ENCODE measurements at places on chromosomes 3 and 15. TPM values are rescaled to one million over a fixed set of nuclear protein-coding genes. Genes with fewer than 3 reads are reported as not detected.

DNA sequence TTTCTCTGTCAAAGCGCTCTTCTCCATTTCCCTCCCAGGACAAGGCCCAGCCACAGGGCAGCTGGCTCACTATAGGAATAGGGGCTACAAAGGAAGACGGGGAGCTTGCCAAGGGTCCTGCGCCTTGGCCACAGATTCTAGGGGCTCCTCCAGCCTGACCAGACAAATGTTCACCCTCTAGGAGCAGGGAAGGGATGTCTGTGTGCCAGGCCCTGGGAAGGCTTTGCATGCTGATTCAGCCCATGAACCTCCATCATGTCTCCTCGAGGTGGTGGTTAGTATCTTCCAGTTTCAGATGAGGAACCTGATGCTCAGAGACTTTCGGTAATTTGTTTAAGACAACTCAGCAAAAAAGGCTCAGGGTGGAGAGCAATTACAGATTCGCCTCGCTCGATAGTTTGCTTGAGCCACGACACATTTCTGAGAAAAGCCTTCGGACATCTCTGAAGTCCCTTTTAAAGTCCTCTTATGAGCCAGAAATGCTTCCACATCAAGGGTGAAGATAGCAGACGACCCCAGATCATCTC is 110.0 kb downstream of the XXYLT1 start:
- H3K36me3 ChIP-seq = no peaks in the 10 kb centered on the region
- H3K27me3 ChIP-seq = no peaks in the 10 kb centered on the region
- peaks cover 3% of the 10 kb centered on the region for H3K4me1 ChIP-seq
- H3K4me3 ChIP-seq = no peak overlapping the region
- peak overlapping the region; percentile 26 for H3K27ac ChIP-seq
- no peak for DNase-seq

- DNase-seq = no peak
- H3K4me1 ChIP-seq = no peaks in the 10 kb centered on the region
- no peaks in the 10 kb centered on the region for H3K27me3 ChIP-seq
- no peaks in the 10 kb centered on the region for H3K36me3 ChIP-seq
Measured at GRCh38 chr3:100006570-100007271, 107.6 kb downstream of the FILIP1L start.

DNA sequence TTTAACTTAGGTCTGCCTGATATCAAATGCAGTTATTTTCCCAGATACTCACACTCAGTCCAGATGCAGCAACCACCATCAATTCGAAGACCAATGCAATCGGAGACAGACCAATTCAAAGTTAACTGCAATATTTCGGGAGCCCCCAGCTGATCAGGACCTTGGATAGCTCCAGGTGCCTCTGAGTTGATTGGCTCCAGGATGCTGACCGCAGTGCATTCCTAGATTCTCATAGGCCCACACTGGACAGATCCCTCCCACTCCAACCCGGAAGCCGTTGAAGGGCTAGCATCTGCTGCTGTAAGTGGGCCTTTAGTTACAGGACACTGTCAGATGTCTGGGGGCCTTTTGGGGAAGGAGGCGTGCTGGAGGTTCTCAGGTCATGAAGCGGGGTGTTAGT is 89.5 kb upstream of the ATP2B2 start:
- no peaks in the 10 kb centered on the region for H3K4me1 ChIP-seq
- no peaks in the 10 kb centered on the region for H3K27me3 ChIP-seq
- no peak overlapping the region for H3K4me3 ChIP-seq
- no peaks in the 10 kb centered on the region for H3K36me3 ChIP-seq
- no peak for DNase-seq

DNA sequence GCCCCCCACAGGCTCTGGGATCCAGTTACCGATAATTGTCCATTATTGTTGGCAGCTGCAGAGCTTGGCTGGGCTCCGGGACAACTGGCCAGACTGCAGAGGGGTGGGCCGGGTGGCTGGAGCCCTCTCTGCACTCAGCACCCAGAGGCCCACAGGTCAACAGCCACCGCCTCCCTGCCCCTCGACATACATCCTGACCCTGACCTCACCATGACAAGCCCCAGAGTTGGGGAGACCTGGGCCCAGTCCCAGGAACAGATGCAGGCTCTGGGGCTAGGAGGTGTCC is 22.4 kb downstream of the PTH1R start:
- H3K4me1 ChIP-seq = peaks cover 21% of the 10 kb centered on the region
- H3K36me3 ChIP-seq = no peaks in the 10 kb centered on the region
- H3K27ac ChIP-seq = no peak overlapping the region
- H3K27me3 ChIP-seq = no peaks in the 10 kb centered on the region
- DNase-seq = no peak

GRCh38 chr3:171978390-171978789 is 61.0 kb upstream of the FNDC3B start:
- no peak for DNase-seq
- H3K27me3 ChIP-seq = no peaks in the 10 kb centered on the region
- H3K4me1 ChIP-seq = no peaks in the 10 kb centered on the region
- no peak overlapping the region for H3K27ac ChIP-seq
- H3K36me3 ChIP-seq = no peaks in the 10 kb centered on the region

- no peak for DNase-seq
- no peak overlapping the region for H3K4me3 ChIP-seq
- no peaks in the 10 kb centered on the region for H3K36me3 ChIP-seq
- H3K27me3 ChIP-seq = no peaks in the 10 kb centered on the region
- H3K27ac ChIP-seq = no peak overlapping the region
Measured at GRCh38 chr15:100264994-100265640, 76.7 kb downstream of the ADAMTS17 start.

DNA sequence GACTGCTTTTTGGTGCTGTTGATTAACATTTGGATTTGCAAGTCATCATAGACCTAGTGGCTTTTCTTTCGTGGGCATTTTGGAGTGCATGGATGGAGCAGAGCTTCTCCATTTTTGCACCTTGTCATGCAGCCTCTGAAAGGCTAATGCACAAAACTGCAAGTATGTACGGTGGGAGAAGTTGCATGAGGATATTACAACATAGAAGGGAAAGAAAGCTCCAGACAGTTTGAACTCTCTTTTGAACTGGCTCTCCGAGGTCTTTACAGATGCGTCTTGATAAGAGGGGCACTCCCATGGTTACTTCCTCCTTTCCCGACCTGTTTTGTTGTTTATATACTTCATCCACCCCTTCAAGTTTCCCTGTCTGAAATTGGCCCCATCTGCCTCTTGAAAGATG is 147.1 kb upstream of the GBE1 start:
- H3K36me3 ChIP-seq = no peaks in the 10 kb centered on the region
- H3K27ac ChIP-seq = no peak overlapping the region
- DNase-seq = no peak
- H3K4me3 ChIP-seq = no peak overlapping the region
- no peaks in the 10 kb centered on the region for H3K27me3 ChIP-seq

DNA sequence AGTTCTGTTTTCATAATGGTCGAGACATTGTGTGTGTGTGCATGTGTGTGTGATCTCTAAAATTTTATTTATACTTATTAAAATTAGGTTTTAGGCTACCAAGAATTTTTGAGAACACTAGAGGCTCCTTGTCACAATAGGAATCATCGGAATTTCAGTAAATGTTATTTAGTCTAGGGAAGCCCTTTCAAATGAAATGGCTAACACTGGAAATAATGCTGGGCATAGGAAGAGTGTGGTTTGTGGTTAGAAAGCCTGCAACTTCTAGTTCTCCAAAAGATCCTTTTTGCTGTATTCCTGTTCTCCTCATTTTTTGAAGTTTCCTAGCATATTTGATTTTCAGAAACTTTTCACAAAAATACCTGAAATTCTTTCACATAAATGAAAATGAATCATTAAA is 92.5 kb upstream of the MBNL1 start:
- no peak overlapping the region for H3K4me3 ChIP-seq
- H3K27ac ChIP-seq = no peak overlapping the region

DNA sequence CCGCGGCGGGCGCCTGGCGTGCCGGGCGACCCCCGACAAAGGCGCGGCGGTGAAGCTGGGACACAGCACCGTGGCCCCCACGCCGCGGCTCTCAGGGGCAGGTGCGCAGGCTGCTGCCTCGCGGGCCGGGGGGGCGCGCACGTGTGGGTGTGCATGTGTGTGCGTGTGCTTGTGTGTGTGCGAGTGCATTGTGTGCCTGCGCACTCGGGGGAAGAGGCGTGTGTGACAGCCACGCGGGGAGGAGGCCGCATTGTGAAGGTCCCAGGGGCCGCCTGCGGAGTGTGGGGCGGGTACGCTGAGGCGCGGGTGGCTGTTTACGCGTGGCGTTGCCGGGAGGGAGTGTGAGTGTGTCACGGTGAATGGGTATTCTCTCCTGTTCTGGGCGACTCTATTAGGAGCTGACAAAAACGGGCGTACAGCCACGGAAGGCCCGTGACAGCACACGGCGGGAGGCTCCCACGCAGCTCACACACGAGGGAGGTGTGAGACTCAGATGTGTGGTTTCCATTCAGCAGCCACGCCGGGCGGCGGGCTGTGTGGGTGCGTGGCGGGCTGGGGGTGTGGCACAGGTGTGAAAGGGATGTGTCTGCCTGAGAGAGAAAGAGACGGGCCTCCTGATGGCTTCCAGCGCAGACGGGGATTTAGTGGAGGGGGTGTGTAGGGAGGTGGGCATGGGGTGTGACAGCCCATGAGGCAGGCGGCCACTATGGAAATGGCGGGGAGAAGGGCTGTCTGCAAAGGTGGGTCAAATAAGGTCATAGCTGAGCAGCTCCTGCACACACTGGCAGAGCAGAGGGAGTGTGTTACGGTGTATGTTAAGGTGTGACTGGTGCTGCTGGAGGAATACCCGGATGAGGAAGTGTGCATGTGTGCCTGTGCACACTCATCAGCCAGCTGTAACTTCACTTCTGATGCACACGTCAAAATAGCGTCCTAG is 750 bp downstream of the PODXL2 start:
- H3K27ac ChIP-seq = no peak overlapping the region
- peaks cover 8% of the 10 kb centered on the region for H3K4me1 ChIP-seq
- H3K27me3 ChIP-seq = no peaks in the 10 kb centered on the region
- peak overlapping the region; percentile 67 for H3K4me3 ChIP-seq
- H3K36me3 ChIP-seq = no peaks in the 10 kb centered on the region
- no peak for DNase-seq

GRCh38 chr3:44870375-44871061 is 3.9 kb upstream of the TGM4 start:
- no peaks in the 10 kb centered on the region for H3K4me1 ChIP-seq
- no peaks in the 10 kb centered on the region for H3K27me3 ChIP-seq
- H3K4me3 ChIP-seq = no peak overlapping the region
- no peak for DNase-seq
- H3K36me3 ChIP-seq = no peaks in the 10 kb centered on the region

DNA sequence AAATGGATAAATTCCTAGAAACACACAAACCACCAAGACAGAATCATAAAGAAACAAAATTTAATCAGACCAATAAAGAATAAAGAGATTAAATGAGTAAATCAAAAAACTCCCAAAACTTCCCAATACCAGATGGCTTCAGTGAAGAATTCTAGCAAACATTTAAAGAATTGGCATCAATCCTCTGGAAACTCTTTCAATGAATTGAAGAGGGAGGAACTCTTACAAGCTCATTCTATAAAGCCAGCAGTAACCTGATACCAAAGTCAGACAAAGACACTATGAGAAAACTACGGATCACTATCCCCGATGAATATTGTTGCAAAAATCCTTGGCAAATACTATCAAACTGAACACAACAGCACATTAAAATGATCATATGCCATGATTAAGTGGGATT is 81.9 kb upstream of the SLCO2A1 start:
- no peak for DNase-seq
- no peaks in the 10 kb centered on the region for H3K36me3 ChIP-seq
- no peaks in the 10 kb centered on the region for H3K27me3 ChIP-seq
- no peaks in the 10 kb centered on the region for H3K4me1 ChIP-seq

- H3K27me3 ChIP-seq = no peaks in the 10 kb centered on the region
- H3K4me1 ChIP-seq = no peaks in the 10 kb centered on the region
- no peak for DNase-seq
- no peak overlapping the region for H3K4me3 ChIP-seq
- H3K36me3 ChIP-seq = no peaks in the 10 kb centered on the region
- H3K27ac ChIP-seq = peak overlapping the region; percentile 20
Measured at GRCh38 chr3:188202358-188203138, 48.6 kb downstream of the LPP start.

DNA sequence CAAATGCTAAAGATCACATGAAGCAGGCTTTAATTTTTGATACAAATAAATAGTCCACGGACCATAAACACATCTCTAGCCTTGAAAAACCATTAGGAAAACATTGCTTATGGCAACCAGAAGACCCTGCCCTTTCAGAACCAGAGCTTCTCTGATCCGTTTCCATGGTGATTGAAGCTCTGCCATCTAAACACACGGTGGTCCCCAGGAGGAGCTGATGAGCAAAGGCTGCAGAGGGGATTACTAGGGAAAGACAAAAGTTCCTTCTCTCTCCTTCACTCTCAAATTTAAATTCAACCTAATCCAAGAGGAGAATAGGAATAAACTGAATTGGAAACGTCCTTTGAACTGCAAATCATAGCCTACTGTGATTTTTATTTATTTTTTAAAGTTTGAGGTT is 122.0 kb upstream of the ATP10A start:
- no peak for DNase-seq
- no peaks in the 10 kb centered on the region for H3K36me3 ChIP-seq
- H3K27ac ChIP-seq = no peak overlapping the region
- H3K27me3 ChIP-seq = no peaks in the 10 kb centered on the region

DNA sequence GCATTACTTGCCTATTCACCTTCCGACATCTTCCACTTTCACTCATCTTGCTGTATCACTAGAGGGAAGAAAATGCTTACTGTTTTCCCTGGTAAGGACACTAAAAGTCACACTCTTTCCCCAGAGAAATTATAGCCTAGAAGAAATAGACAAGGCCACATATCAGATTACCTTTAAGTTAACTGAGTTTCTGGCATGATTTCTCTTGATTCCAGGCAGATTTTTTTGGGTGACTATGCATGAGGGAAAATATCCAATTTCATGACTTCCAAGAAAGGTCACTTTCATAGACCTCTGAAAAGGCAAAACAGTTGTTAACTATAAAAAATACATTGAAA is 30.3 kb downstream of the TCF12 start:
- no peak for DNase-seq
- H3K27me3 ChIP-seq = no peaks in the 10 kb centered on the region
- peaks cover 6% of the 10 kb centered on the region for H3K36me3 ChIP-seq
- peaks cover 4% of the 10 kb centered on the region for H3K4me1 ChIP-seq
- peak overlapping the region; percentile 8 for H3K27ac ChIP-seq

- no peak for DNase-seq
- no peak overlapping the region for H3K27ac ChIP-seq
- no peak overlapping the region for H3K4me3 ChIP-seq
Measured at GRCh38 chr15:75887178-75887577, 16.5 kb upstream of the FBXO22 start.

The CCR8 gene
- total RNA-seq = not detected

The EPHB1 gene
- total RNA-seq = 0.53 TPM

The CD47 gene
- 24.5 TPM for total RNA-seq

The DAPK2 gene
- total RNA-seq = 2.4 TPM

The KBTBD13 gene
- 0.21 TPM for total RNA-seq

The IL16 gene
- total RNA-seq = 8.5 TPM

The USP19 gene
- 37.8 TPM for total RNA-seq

The KBTBD12 gene
- 3.5 TPM for total RNA-seq

The LRRC31 gene
- not detected for total RNA-seq

The PPP1R14D gene
- not detected for total RNA-seq

The EPHB3 gene
- 1.2 TPM for total RNA-seq

The COPS2 gene
- 56.0 TPM for total RNA-seq

The ABHD17C gene
- total RNA-seq = 0.96 TPM

The IL17RB gene
- total RNA-seq = not detected

The LRRC49 gene
- total RNA-seq = 23.1 TPM

Measured in ascending aorta (tissue), 2 donors.